ENCODE measurements at places on chromosomes 5 and 9. TPM values are rescaled to one million over a fixed set of nuclear protein-coding genes. Genes with fewer than 3 reads are reported as not detected.

GRCh38 chr5:135242021-135242865, 156.8 kb downstream of the MACROH2A1 start:
- DNase-seq = no peak

- DNase-seq = no peak
These were observed 111.1 kb downstream of the ARHGAP26 start for GRCh38 chr5:142881076-142881783.

DNA sequence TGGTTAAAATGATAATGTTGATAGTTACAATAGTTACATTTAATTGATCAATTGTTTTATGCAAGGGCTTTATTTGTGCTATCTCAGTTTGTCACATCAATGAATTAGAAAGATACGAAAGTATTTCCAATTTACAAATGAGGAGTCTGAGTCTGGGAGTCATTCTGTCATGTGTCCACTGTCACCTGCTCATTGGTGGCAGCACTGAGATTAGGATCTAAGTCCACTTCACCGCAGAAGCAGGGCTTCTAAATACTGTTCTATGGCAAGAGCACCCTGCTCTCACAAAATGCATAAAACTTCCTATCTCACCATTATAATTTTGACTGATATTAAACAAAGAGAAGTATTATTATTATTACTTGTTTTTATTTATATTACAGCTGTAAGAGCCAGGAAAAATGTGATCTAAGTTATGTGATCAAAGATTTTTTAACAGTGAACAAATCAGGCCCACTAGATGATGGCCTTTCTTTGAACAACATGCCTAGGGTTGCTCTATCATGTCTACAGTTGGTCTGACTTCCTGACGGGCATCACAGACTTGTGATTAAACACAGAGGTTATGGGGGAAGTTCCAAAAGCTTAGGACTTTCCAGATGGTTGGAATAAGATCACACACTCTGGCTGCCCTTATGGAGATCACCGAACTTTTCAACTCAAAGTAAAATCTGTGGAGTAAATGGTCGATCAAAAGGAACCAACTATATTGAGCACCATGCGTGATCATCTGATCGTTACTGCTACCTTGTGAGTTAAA, 15.1 kb downstream of the TLR4 start:
- DNase-seq = no peak

DNA sequence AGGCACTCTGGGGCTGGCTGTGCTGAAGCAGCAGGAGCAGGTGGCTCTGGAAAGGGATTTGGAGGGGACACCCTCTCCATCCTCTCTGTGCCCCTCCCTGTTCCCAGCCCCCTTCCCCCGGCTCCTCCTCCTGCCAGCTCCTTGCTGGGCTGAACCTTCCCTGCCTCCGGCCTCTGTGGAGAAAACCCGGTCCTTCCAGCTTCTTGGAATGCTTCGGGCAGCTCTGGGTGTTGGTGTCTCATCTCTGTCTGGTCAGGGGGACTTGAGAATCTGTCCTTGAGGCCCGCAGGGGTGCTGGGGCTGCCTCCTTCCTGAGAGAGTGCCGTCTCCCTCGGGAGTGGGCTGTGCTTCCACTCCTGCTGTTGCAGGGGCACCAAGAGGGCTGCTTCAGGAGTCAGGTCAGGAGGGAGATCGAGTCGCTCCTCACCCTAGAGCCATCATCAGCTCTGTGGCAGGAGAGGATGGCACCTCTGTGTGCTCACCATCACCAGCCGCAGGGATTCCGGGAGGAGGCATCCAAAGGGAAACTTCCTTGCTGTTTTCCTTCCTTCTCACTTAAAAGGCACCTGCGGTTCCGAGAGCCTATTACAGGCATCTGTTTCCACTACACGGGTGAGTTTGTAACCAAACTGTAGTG, 30.6 kb downstream of the NDUFS6 start:
- no peak for DNase-seq

DNA sequence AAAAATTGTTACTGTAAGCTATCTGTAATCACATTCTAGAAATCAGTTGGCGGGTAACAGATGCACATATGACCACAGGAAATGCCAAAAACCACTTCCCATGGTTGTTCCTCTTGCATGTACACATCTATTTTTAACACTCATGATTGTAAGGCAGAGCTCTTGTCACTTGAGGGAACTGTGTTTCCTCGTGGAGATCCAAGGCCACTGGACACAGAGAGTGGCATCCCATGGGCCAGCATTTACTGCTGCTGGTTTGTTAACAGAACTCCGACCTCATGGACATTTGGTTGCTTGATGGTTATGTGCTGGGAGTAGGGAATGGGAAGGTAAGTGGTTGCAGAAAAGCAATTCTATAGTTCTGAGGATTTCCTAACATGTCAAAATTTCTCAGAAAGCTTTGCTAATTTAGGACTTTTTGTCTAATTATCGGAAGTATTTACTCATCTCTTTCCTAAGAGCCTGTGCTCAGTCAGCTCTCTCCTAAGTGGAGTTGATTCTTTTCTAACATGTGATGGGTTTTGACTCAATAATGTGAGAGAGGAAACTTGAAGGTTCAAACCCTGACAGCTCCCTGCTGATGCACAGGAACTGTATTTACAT, 202.0 kb upstream of the NR3C1 start:
- DNase-seq = peak; percentile 14

DNA sequence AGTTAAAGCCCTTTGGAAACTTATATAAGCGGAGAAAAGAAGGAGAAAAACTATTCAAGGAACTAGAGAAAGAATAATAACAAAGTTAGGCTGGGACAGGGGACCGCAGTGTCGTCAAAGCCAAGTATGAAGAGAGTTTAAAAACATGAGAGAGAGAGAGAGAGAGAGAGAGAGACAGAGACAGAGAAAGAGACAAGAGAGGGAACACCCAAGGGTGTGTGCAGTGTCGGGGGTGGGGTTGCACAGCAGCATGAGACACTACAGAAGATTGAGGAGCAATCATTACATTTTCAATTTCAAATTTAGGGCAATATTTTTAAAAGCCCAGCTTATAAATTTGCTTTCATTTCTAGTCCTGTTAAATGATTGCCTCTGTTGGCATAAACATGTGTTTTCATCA, 74.3 kb downstream of the NNT start:
- DNase-seq = no peak

- no peak for DNase-seq
These were observed 1012.8 kb upstream of the EDIL3 start for GRCh38 chr5:85397451-85397850.

DNA sequence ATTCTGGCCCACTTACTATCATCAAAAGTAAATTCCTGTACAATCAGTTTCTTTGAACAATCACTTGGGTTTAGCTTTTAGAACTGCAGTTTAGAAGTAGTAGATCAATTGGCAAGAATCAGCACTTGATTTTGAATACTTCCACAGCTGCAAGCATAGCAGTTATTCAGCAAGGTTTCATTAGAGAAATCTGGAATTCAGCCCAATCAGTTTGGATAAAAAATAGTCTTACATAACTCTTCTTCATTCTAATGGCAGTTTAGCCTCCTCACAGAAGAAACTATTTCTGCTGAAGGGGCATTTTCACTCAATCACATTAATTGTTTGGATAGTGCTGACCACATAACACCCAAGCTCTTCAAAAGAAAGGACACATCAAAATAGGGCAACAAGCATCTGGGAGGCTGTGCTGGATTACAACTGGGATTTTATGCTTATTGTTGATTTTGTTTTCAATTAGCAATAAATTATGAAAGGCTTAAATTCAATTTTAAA, 336.2 kb upstream of the PDE4D start:
- no peak for DNase-seq

GRCh38 chr5:84564321-84565075, 179.8 kb upstream of the EDIL3 start:
- DNase-seq = no peak

DNA sequence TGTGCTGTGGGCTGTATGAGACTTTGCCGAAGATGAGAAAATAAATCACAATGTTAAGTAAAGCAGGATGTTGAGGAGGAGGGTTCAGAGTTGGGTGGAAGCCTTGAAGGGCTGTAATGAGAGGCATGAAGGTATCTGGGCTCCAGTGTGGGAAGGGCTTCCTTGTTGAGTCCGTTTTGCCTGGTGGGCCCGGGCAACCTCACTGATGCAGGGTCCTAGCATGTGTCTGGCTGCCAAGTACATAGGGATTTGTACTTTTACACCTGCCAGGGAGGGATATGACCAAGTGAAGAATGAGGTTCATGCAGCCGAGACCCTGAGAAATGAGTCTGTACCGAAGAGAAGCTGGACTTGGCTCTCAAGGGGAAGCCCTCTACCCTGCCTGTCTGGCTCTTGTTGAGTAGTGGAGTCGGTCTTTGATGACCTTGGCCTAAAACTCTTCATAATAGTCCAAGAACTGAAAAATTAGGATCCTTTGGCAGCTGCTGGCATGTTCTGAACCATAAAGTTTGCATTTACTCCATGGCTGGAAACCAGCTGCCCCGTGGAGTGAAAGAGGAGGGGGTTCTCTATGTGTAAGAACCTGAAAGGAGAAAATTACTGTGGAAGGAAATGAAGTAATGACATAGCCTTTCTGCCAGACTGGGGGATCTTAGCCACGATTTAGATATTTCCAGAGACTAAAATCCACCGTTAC, 59.0 kb upstream of the DPYSL3 start:
- no peak for DNase-seq

DNA sequence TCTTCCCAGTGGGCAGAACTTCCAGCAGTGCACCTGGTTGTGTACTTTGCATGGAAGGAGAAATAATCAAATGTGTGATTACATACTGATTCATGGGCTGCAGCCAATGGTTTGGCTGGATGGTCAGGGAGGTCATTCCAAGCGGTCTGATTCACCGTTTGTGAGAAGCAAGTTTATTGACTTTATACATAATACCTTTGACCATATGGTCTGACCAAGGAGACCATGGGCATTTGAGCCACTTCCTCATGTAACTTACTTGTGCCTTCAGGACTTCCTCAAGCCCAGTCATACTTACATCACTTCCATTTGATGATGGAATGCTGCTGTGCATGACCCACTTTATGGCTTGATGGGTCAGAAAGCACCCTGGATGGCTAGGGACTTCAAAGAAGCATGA, 41.1 kb downstream of the DAP start:
- no peak for DNase-seq

GRCh38 chr5:31173614-31174013, 19.9 kb upstream of the CDH6 start:
- DNase-seq = no peak

DNA sequence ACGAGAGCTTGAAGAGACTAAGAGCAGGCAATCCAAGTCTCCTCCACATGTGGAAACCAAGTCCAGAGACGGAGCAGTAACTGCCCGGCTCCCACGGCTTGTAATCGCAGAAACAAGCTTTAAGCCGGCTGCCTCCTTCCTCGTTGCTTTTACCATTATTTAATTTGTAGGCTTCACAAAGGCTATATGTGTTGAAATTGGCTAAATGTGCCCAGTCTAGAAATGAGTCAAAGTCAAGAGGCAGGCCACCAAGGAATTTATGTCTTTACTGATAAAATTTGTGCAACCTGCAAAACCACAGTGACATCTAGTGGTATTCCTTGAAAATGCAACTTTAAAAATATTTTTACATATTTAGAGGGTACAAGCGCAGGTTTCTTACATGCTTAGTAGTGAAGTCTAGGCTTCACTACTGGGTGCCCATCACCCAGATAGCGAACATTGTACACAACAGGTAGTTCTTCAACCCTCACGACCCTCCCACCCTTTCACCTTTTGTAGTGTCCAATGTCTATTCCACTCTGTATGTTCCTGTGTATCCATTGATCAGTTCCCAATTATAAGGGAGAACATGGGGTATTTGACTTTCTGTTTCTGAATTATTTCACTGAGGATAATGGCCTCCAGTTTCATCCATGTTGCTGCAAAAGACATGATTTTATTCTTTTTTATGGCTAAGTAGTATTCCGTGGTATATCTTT, 33.5 kb upstream of the EBF1 start:
- no peak for DNase-seq

- DNase-seq = no peak
These were observed 267.9 kb upstream of the PDE4D start for GRCh38 chr5:60161340-60161934.

DNA sequence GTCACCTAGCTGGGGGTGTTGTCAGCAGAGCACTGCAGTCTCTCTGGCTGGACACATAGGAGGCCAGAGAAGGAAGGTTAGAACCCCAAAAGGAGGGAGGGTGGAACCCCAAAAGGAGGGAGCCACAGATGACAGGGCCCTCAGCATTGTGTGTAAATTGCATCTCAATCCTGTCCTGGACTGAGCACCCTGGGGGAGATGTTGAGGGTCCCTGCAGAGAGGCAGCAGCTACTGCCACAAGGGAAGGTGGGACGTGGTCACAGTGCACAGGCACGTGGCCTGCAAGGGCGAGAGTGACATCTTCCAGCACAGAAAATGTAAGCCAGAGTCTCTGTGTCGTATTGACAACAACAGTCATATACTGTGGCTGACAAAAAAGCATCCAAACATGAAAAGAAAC, 36.5 kb upstream of the CEP72 start:
- DNase-seq = no peak

- no peak for DNase-seq
These were observed 119.1 kb upstream of the CLINT1 start for GRCh38 chr5:157978061-157978460.

- DNase-seq = no peak
These were observed 57.5 kb downstream of the GPR21 start for GRCh38 chr9:123090956-123091355.

- DNase-seq = no peak
These were observed 19.9 kb downstream of the MTX3 start for GRCh38 chr5:79971156-79971555.

DNA sequence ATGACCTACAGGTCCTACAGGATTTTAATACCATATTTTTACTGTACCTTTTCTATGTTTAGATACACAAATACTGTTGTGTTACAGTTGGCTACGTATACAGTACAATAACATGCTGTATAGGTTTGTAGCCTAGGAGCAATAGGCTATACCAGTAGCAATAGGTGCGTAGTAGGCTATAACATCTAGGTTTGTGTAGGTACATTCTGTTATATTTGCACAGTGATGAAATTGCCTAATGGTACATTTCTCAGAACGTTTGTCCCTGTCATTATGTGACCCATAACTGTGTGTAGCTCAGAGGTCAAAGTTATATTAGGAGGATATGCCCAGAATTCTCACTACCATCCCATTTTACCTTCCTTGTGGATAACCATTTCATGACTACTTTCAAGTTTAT, 59.7 kb downstream of the NIPBL start:
- no peak for DNase-seq

- no peak for DNase-seq
These were observed 61.8 kb upstream of the PTPRD start for GRCh38 chr9:10674586-10674985.

DNA sequence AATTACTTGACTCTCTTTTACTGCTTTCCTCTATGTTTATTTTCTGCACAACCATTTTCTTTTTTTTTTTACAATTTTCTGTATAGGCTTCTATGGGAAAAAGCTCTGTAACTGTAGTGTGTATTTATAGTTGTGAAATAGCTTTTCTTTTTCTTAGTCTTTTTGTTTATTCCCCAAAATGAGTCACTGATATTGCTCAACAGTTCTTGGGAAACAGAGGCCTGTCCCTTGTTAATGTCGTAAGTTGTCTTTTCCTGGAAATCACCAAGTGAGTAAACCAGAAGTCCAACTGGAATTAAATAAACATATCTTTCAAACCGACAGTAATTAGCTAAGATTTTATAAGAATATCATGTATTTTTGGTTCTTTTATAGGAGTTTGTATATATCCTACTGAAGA, 325.1 kb upstream of the PRR16 start:
- no peak for DNase-seq

Gene ZBTB34
- 10.1 TPM for total RNA-seq

Gene PURA
- 20.8 TPM for total RNA-seq

Gene FAM153A
- total RNA-seq = 0.14 TPM

Gene MARCOL
- total RNA-seq = not detected

Gene SLC1A1
- 0.80 TPM for total RNA-seq

Gene LECT2
- not detected for total RNA-seq

Gene PTGS1
- total RNA-seq = 23.5 TPM

Gene CARTPT
- 41.9 TPM for total RNA-seq

Gene KIAA0825
- 5.1 TPM for total RNA-seq

Gene ATOSB
- total RNA-seq = 29.1 TPM

Gene ABCA1
- total RNA-seq = 67.3 TPM

Gene CPLANE1
- 67.7 TPM for total RNA-seq

Data from transverse colon (tissue), 4 donors.